ENCODE measurements at places on chromosomes 4 and X. TPM values are rescaled to one million over a fixed set of nuclear protein-coding genes. Genes with fewer than 3 reads are reported as not detected.

Gene MAGEE2
- not detected for total RNA-seq

Gene RP2
- 6.7 TPM for total RNA-seq

Gene UGT2B15
- 0.44 TPM for total RNA-seq

Gene PCDH11X
- not detected for total RNA-seq

Gene SMR3B
- not detected for total RNA-seq

Gene ATP1B4
- not detected for total RNA-seq
